T-helper 17 cell (primary cell): ENCODE measurements at places on chromosomes 3 and 15. TPM values are rescaled to one million over a fixed set of nuclear protein-coding genes. Genes with fewer than 3 reads are reported as not detected.

Gene UTS2B
- total RNA-seq: not detected

Gene RTP3
- total RNA-seq: not detected

Gene IQCF2
- not detected for total RNA-seq

Gene SEMA3B
- total RNA-seq: 1.7 TPM

Gene MORC1
- not detected for total RNA-seq

Gene SLC9C1
- not detected for total RNA-seq

Gene PTX3
- 0.50 TPM for total RNA-seq

Gene CPN2
- not detected for total RNA-seq

Gene AP2M1
- total RNA-seq: 120 TPM

Gene ATP13A5
- not detected for total RNA-seq

Gene IMPG2
- 0.45 TPM for total RNA-seq

Gene SLC22A13
- total RNA-seq: 0.32 TPM

Gene PRRT3
- 5.9 TPM for total RNA-seq

Gene FOXL2NB
- total RNA-seq: not detected

Gene SNX22
- total RNA-seq: 0.42 TPM

Gene SLC12A1
- total RNA-seq: not detected

Gene TM4SF4
- total RNA-seq: not detected

Gene ITGA11
- total RNA-seq: not detected

Gene DISP2
- total RNA-seq: 0.03 TPM

Gene ISLR
- not detected for total RNA-seq

Gene CKMT1B
- total RNA-seq: not detected

Gene ICE2
- 32.9 TPM for total RNA-seq

Gene TCAIM
- 6.3 TPM for total RNA-seq

Gene NR1I2
- 0.20 TPM for total RNA-seq

Gene AMT
- 5.9 TPM for total RNA-seq

Gene LRRC31
- not detected for total RNA-seq

Gene PLSCR5
- total RNA-seq: not detected

Gene STOML1
- total RNA-seq: 5.6 TPM

Gene DTX3L
- total RNA-seq: 34.0 TPM

Gene CCR4
- total RNA-seq: 149 TPM

Gene MYEF2
- total RNA-seq: 21.7 TPM

Gene OSBPL10
- total RNA-seq: 8.5 TPM

Gene SGO1
- total RNA-seq: 1.0 TPM

Gene XPC
- 65.0 TPM for total RNA-seq

Gene NXPE3
- total RNA-seq: 30.6 TPM

Gene CLDN18
- total RNA-seq: not detected

Gene CHRNA3
- not detected for total RNA-seq

Gene ARHGAP31
- 11.4 TPM for total RNA-seq

Gene FSIP1
- 1.7 TPM for total RNA-seq

Gene TRPC1
- 3.3 TPM for total RNA-seq

Gene TMC3
- not detected for total RNA-seq

Gene ST8SIA2
- total RNA-seq: not detected

Gene BSN
- total RNA-seq: 0.29 TPM

Gene SCN11A
- total RNA-seq: 0.05 TPM

Gene GNB4
- total RNA-seq: 0.90 TPM

Gene LSAMP
- not detected for total RNA-seq

Gene PRR23E
- total RNA-seq: not detected

Gene PPIB
- total RNA-seq: 208 TPM

Gene GOLGA8G
- not detected for total RNA-seq

Gene PLA2G4D
- not detected for total RNA-seq

Gene CNTN6
- total RNA-seq: not detected

Gene XRN1
- 94.6 TPM for total RNA-seq

Gene RFTN1
- 51.8 TPM for total RNA-seq

Gene SAMMSON
- not detected for total RNA-seq

Gene ZSCAN29
- 15.9 TPM for total RNA-seq

Gene SEMA3G
- 1.5 TPM for total RNA-seq

Gene GRM7
- not detected for total RNA-seq

Gene XCR1
- total RNA-seq: not detected

Gene FETUB
- total RNA-seq: not detected
